ENCODE measurements at places on chromosomes 3 and 15.

DNA sequence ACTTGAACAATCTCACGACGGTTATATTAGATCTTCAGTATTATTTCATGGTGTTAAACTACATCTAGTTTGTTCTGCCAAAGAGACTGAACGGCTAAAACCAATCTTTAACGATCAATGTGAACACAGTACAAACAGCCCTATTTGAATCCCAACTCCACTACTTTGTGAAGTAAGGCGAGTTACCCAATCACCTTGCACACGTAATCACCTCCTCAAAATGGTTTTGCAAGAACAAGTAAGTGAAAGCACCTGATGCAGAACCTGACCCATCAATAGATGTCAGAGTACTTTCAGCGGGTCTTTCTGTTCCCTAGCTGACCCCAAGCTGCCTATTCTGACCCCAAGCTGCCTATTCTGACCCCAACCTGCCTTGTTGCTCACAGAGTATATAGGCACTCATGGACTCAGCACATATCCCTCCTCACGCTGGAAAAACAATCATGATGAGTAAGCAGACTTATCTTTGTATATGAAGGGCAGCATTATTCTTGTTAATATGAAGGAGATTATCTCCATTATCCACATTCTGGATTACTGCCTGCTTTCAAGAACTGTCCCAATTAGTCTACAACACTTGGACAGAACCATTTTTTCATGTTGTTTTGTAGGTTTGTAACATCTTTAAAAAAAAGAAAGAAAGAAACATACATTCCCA is 3.7 kb downstream of the KPNA1 start:
- DNase-seq = peak; percentile 22

GRCh38 chr15:90953947-90954711 is 555 bp upstream of the RCCD1 start:
- DNase-seq = no peak

DNA sequence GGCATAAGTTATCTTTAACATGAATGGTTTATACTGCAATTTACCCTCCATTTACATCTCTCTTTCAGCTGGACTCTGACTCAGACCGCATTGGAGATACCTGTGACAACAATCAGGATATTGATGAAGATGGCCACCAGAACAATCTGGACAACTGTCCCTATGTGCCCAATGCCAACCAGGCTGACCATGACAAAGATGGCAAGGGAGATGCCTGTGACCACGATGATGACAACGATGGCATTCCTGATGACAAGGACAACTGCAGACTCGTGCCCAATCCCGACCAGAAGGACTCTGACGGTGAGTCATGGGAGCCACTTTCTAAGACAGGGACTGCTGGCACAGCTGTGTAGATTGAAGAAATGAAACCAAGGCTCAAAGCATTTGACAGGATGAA is 11.6 kb downstream of the THBS1 start:
- DNase-seq = peak; percentile 35

DNA sequence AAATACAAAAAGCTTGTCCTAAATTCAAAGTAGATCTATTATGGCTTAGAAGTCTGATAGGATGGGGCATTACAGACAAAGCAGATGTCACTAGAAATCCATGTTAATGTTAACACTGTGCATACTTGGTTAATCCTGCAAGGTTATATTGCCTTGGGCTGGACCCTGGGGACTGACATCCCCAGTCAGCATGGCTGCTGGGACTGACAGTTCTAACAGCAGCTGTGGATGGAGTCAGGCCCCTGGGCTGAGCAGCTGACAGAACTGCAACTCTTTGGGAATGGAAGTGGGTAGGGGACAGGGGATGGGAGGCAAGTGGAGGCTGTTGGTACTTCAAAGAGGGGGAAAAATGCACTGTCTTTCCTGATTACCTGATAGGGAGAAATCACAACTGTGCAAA is 7.5 kb downstream of the P2RY1 start:
- no peak for DNase-seq

- DNase-seq = no peak
These were observed 51.7 kb upstream of the HES1 start for GRCh38 chr3:194084284-194084683.

Measured in fibroblast of the aortic adventitia (primary cell).